ENCODE measurements at places on chromosomes 7 and 10. TPM values are rescaled to one million over a fixed set of nuclear protein-coding genes. Genes with fewer than 3 reads are reported as not detected.

The HTR7 gene
- total RNA-seq = 0.42 TPM

The MTG1 gene
- total RNA-seq = 36.9 TPM

The NPY4R2 gene
- total RNA-seq = not detected

The GARIN1A gene
- total RNA-seq = 0.63 TPM

The C10orf67 gene
- 0.84 TPM for total RNA-seq

Data from tibial nerve (tissue), 4 donors.